ENCODE measurements at places on chromosomes 3 and 15.

GRCh38 chr3:137787529-137787928 is 23.4 kb downstream of the SOX14 start:
- DNase-seq = no peak

DNA sequence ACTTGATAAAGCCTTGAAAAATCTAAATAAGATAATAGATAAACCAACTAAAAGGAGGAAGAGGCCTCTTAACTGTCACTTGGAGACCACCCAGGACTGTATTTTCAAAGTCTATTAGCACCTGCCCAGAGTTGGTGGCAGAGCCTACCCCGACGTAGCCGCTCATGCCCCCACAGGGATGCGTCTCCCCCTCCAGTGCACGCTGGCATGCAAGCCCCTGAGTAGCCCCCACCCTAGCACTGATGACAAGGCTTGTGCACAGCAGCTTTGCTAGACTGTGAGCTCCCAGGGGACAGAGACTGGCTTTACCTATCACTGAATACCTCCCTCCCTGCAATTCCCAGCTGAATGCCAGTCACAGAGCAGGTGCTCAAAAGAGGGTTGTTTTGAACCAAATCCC is 54.1 kb upstream of the HES1 start:
- DNase-seq = no peak

- DNase-seq = no peak
These were observed 632.7 kb downstream of the NTRK3 start for GRCh38 chr15:87623832-87624231.

- no peak for DNase-seq
These were observed 21.4 kb upstream of the POC1A start for GRCh38 chr3:52175416-52176179.

- DNase-seq = no peak
These were observed 254.3 kb downstream of the RYR3 start for GRCh38 chr15:33565094-33565493.

- DNase-seq = no peak
These were observed 47.6 kb downstream of the IDH2 start for GRCh38 chr15:90054618-90055097.

GRCh38 chr3:48505146-48505545 is 1.2 kb upstream of the SHISA5 start:
- no peak for DNase-seq

DNA sequence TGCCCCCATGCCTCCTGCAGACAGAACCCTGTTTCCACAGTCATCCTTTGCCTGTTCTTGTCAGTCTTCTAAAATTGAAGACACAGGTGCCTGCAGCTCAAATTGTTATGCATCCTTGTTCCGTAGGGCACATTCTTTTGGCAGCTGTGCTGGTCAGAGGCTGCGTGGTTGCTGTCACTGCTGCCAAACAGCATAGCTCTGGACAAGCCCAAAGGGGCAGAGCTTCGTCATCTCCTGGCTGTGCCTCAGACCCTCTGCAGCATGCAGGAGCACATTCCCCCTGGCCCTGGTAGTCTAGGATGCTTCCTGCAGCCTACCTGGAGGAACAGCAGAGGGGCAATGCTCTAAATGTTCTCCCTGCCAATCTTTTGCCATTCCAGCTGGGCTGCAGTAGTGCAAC is 2.1 kb upstream of the FBXL22 start:
- no peak for DNase-seq

- DNase-seq = no peak
These were observed 298.6 kb downstream of the ADAMTS17 start for GRCh38 chr15:100043068-100043641.

DNA sequence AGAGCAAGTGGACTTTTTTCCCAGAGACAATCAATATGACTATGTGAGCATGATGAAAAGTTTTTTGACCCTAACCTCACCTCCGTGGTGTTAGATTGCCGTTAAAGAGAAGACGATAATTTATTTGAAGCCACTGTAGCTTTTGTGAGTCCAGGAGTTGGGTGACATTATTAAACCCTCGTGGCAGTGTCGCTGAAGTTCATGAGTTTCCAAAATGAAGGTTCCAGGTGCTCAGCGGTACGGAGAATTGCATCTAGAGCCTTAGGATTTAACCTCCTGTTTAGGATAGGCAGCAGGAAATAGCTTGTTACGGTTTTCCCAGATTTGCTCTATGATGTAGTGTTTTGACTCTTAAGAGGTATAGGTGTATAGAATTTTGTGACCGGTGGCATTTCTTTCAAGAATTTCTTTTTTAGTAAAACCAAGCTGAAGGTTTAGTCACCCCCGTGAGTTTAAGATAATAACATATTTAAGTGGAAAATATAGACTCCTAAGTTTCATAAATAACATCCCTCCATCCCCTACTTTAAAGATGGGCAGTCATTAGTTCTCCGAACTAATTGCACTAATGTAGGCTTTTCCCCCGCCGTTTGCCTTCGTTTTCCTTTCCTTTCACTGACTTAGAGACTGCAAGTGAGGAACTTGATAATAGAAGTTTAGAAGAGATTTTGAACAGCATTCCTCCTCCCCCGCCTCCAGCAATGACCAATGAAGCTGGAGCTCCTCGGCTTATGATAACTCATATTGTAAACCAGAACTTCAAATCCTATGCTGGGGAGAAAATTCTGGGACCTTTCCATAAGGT is 2.0 kb downstream of the SMC4 start:
- DNase-seq = no peak

GRCh38 chr15:73894133-73894814 is 20.9 kb downstream of the TBC1D21 start:
- DNase-seq = no peak

- no peak for DNase-seq
These were observed 126.5 kb downstream of the ECT2 start for GRCh38 chr3:172877011-172877410.

DNA sequence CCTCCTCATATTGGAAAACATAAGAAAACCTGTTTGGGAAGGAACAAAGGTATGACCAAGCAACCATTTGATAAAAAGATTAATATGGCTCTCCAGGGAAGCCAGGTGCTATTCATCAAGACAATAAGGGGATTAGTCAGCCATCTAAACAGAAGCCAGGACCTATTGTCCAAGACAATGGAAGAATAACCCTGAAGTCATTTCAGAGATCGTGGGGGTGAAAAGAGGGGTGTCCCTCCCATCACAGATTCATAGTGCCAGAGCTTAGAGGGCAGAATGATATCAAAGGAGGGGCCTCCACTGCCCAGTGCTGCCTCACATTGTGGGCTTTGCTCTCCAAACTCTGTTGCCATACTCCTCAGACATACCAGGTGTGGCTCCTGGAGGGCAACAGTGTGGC is 73.5 kb downstream of the DAPK2 start:
- DNase-seq = no peak

- DNase-seq = no peak
These were observed 125.4 kb downstream of the VGLL3 start for GRCh38 chr3:86865506-86865905.

- DNase-seq = no peak
These were observed 178.8 kb upstream of the STAC start for GRCh38 chr3:36201546-36201945.

- DNase-seq = no peak
These were observed 26.5 kb downstream of the PHLDB2 start for GRCh38 chr3:111885578-111885977.

DNA sequence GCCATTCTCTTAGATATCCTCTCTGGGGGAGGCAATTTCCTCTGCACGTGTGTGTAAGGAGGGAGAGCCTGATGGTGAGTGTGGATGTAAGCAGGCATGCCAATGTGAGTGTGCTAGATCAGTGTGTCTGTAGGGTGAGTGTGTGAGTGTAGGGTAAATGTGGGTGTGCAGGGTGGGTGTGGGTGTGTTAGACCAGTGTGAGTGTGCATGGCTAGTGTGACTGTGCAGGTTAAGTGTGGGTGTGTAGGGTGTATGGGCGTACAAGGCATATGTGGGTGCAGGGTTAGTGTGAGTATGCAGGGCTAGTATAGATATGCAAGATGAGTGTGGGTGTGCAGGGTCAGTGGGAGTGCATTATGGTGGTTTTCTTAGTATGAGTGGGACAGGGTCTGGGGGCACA is 48.4 kb downstream of the ATP2B2 start:
- DNase-seq = no peak

DNA sequence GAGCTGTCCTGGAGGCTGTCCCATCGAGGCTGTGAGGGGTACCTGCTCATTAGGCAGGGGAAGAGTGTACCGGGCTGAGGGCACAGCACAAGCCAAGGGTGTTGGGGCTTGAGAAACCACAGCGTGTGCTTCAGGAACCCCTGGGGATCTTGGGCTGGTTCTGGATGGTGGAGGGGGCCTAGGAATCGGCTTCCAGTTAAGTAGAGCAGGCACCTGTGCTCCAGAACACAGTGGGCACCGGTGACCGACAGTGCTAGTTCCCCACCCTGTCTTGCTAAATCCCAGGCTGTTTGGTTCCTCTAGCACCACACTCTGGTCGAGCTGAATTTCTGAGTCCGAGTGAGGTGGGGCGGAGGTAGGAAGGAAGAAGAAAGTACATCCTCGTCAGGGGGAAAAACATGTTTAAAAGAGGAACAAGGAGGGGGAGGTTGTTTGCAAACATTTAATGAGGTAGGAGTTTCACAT is 29.1 kb downstream of the SLC6A6 start:
- DNase-seq = no peak

- DNase-seq = no peak
These were observed 465.3 kb upstream of the CBLB start for GRCh38 chr3:106333911-106334618.

DNA sequence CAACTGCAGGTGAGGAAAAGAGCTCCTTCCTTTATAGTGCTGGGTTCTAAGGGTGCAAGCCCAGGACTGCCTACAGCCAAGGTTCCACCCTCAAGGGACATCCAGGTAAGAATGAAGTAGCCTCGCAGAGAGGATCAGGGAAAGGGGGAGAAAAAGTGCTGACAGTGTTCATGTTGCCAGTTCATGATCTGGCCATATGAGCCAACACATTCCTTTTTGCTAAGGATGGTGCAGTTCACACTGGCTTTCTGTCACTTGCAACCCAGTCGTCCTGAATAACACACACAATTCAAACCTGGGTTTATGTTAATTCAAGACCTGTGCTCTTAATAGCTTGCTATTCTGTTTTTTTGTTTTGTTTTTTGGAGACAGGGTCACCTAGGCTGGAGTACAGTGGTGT is 9.0 kb downstream of the CLN6 start:
- no peak for DNase-seq

DNA sequence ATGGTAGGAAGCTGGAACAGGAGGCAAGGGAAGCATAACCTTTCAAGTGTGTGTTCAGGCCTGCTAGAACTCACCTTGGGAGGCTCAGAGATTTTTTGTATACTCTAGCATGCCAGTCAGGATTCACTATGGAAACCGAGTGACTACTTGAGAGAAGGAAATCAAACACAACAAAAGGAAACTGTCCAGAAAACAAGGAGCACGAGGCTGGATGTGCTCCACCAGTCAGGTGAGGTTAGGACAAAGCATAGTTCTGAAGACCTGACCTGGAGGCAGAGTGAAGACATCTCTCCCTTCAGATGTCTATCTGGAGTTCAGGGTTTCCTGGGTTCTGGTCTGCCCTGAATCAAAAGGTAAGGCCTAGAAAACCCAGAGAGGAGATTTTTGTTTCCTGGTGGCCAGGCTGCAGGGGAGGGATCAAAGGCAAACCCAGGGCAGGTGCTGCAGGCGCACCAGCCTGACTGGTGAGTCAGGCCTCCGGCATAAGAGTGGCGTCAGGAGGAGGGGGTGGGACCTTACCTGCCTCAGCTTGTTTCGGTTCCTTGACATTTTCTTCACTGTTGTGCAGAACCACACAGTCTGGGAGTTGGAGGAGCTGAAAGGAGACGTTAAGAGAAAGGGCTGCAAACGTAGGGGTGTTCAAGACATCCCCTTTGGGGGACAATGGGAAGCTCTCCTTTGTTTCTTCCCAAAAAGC is 52.2 kb upstream of the OSBPL11 start:
- DNase-seq = no peak

DNA sequence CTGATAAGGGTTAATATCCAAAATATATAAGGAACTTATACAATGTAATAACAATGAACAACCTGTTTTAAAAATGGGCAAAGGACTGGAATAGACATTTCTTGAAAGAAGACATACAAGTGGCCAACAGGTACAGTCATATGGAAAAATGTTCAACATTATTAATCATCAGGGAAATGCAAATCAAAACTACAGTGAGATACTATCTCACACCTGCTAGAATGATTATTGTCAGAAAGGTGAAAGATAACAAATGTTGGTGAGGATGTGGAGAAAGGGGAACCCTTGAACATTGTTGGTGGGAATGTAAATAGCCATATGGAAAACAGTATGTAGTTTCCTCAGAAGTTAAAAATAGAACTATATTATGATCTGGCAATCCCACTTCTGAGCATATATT is 20.4 kb downstream of the GOLM2 start:
- no peak for DNase-seq

DNA sequence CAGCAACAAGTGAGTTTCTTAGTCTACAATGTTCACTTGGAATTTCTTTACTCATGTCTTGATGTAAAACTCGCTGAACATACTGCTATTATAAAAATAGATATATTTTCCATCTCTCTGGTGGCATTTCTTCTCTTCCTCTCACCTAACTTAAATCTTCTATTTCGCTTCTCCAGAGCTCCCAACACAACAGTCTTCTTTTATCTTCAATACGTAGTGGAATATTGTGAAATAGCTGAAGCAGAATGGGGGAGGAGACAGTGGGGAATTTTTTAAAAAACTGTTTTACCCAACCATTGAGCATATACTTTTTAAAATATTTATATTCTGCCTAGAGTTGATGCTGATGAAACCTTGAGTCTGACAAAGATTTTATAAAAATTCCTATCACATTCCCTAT is 548.5 kb downstream of the RBMS3 start:
- no peak for DNase-seq

- no peak for DNase-seq
These were observed 91.1 kb downstream of the MSL2 start for GRCh38 chr3:136105044-136105443.

- no peak for DNase-seq
These were observed 544.4 kb downstream of the DIPK2A start for GRCh38 chr3:144516026-144516425.

- DNase-seq = no peak
These were observed 23.6 kb downstream of the TM4SF4 start for GRCh38 chr3:149497966-149498670.

DNA sequence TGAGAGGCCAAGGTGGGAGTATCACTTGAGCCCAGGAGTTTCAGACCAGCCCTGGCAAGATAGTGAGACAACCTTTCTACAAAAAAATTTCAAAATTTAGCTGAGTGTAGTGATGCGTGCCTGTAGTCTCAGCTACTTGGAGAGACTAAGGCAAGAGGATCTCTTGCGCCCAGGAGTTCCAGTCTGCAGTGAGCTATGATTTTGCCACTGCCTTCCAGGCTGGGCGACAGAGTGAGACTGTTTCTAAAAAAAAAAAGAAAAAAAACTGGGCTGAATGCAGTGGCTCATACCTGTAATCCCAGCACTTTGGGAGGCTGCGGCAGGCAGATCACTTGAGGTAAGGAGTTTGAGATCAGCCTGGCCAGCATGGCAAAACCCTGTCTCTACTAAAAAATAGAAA is 14.0 kb upstream of the PIK3CB start:
- DNase-seq = no peak

DNA sequence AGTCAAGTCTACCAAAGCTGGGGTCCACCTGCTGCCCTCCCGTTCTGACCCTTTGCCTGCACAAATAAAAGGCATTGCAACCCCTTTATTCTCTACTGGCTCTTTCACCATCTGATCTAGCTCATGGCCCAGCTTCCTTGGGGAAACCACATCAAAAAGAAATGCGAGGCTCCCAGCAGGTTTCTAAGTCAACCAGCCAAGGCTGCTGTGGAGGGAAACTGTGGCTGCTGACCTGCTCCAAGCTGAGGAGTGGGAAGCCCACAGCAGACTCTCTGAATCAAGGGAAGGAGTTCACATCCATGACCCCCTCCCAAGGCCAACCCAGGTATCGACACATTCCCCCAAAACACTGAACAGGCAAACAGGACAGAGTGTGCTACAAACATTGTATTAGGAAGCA is 25.2 kb upstream of the SLCO2A1 start:
- DNase-seq = no peak

GRCh38 chr15:68979006-68979405 is 35.5 kb upstream of the NOX5 start:
- DNase-seq = no peak
